CD4-positive, CD25-positive, alpha-beta regulatory T cell (primary cell): ENCODE measurements at places on chromosomes 5 and 9.

DNA sequence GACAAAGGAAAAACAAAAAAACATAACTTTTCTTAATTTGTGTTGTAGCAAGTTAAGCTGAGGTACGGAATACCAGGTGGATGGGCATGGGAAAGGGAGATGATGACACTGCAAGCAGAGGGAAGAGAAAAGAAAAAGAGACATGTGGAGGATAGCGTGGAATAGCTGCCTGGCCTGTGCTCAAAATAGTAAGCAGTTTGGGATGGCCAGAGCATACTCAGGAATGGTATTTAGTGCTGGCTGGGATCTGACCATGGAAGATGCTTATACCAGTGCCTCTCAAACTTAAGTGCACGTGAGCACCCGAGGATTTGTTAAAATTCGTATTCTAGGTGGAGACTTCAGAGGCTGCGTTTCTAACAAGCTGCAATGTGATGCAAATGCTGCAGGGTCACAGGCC lies 41.3 kb downstream of the LNPEP start:
- DNase-seq: no peak
- peak overlapping the region; percentile 2 for H3K4me3 ChIP-seq
- H3K4me1 ChIP-seq: peaks cover 30% of the 10 kb centered on the region
- H3K36me3 ChIP-seq: peaks cover 25% of the 10 kb centered on the region

DNA sequence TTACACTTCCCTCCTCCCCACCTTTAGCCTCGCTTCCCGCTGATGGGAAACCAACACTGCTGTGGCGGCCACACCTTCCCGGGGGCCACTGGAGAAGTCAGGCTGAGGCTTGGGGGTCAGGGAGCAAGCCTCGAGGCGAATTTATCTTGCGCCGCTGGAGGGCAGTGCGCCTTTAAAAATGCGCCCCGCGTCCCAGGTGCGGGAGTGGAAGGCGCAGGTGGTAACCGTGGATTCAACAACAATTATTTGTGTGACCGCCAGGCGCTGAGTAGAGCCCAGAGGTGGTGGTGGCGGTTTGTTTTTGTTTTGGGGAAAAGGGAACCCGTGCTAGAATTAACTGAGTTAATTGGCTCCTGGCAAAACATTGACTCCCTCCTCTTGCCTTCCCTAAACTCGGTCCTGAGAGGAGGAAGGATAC lies 1.1 kb downstream of the CFAP77 start:
- peaks cover 38% of the 10 kb centered on the region for H3K27me3 ChIP-seq
- H3K27ac ChIP-seq: no peak overlapping the region
- H3K36me3 ChIP-seq: no peaks in the 10 kb centered on the region
- peak overlapping the region; percentile 69 for H3K4me3 ChIP-seq
- DNase-seq: peak; percentile 69
- peaks cover 37% of the 10 kb centered on the region for H3K4me1 ChIP-seq

- peaks cover 12% of the 10 kb centered on the region for H3K4me1 ChIP-seq
- no peaks in the 10 kb centered on the region for H3K27me3 ChIP-seq
- DNase-seq: peak; percentile 83
- peak overlapping the region; percentile 78 for H3K4me3 ChIP-seq
- H3K36me3 ChIP-seq: no peaks in the 10 kb centered on the region
These were observed 125.2 kb downstream of the GPBP1 start for GRCh38 chr5:57298985-57299491.

DNA sequence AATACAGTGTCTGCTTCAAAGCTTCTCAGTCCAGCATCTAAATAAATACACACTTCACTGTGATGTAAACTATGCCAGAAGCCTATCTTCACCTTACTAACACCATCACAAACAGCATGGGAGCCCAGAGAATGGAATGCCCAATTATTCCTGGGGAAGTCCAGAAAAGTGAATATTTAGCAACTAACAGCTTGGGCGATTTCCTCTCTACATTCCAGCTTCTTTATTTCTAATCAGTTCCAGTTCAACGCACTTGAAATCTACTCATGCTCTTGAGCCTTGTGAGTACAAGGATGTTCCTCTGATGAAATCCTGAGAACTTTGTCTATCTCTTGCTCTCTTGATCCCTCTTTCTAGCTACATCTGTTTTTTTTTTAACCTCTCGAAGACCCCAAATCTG lies 100.4 kb upstream of the C9orf72 start:
- H3K4me1 ChIP-seq: no peaks in the 10 kb centered on the region
- no peak overlapping the region for H3K27ac ChIP-seq
- no peak overlapping the region for H3K4me3 ChIP-seq
- no peaks in the 10 kb centered on the region for H3K36me3 ChIP-seq
